ENCODE measurements at places on chromosomes 12 and 14. TPM values are rescaled to one million over a fixed set of nuclear protein-coding genes. Genes with fewer than 3 reads are reported as not detected.

Gene OR4K15
- polyA plus RNA-seq: not detected

Gene SLC7A8
- polyA plus RNA-seq: 15.3 TPM

Gene CLEC1B
- polyA plus RNA-seq: not detected

Gene ABHD12B
- 0.83 TPM for polyA plus RNA-seq

Gene KRT6C
- not detected for polyA plus RNA-seq

Gene POU6F1
- polyA plus RNA-seq: 9.5 TPM

GRCh38 chr14:22168092-22168955, 420.7 kb downstream of the DAD1 start:
- DNase-seq: no peak

DNA sequence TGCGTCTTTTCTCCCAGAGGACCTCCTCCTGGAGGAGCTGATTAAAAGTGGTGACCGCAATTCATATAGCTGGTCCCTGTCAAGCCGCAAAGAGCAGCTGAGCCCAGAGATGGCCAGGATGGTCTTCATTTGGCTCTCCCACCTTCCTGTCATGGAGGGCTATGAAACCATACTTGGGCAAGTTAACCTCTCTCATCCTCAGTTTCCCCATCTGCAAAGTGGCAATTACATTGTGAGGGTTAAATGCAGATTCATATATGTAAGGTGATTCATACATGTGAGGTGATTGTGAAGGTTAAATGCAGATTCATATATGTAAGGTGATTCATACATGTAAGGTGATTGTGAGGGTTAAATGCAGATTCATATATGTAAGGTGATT, 3.6 kb upstream of the TESC start:
- no peak for DNase-seq

DNA sequence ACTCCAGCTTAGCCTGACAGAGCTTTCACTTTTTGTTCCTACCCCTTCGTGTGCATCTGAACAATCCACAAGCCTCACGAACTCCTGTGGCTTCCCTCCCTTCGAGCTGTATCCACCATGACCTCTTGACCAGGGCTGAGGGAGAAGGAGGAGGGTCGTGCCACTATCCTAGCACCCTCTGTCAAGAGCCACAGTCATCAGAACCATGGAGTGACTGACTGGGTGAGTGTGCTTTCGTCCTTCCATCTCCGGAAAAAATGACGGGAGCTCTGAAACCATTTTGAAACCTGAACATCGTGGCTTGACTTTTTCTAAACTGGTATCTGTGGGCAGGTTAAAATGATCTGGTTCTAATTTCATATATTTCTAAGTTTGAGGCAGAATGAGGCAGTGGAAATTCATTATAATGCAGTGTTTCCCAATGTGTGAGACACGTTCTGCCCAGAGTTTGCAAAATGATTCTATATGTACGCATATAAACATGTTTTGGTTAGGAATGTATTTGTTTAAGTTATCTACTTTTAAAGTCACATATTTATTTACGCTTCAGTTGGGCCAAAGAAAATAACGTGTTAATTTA, 27.0 kb downstream of the IL26 start:
- DNase-seq: no peak

DNA sequence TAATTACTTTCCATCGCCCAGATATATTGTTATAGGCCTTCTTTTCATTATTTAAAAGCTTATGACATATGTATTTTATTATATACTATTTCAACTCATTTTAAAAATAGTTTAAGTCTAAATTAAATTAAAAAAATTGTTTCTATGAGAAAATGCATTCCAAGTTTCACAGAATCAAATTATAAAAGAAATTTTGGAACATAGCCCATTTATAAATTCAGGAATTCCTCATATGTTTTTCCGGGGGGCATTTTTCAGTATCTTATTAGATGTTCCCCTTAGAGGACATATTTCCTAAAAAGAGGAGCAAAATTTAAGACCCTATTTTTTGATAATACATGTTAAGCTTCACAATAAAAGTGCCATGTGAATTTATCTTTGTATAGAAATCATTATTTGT, 119.9 kb upstream of the ATP2B1 start:
- DNase-seq: no peak

DNA sequence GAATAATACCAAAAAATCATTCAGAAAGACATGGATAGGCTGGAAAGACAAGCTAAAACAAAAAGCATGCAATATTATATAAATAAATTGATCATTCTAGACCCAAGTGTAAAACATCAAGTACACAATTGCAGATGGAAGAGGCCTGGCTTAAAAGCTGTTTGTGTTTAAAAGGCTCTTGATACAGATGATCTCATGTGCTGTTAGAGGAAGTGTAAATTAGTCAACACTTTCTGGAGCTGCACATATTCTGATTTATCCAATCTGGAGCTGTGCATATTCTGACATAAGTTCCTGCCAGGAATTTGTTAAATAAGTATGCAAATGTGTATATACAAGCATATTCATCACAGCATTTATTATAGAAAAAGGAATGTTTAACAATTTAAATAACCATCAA, 273.1 kb downstream of the RPS29 start:
- DNase-seq: no peak

DNA sequence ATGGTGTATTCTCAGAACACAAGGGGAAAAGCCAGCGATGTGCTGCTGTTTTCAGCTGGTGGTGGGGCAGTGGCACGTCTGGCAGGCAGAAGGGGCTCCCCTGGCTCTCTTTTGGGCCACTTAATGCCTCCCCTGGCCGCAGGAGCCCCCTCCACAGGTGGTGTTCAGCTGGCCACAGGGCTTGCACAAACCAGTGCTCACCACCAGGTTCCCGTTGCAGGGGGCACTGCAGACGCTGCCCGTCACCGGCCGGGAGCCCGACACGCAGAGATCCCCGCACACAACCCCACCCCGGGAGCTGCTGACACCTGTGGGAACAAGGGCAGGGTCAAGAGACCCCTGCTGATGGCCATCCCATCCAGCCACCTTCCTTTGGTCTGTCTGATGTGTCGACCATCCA, 6.7 kb downstream of the KRT83 start:
- no peak for DNase-seq

- no peak for DNase-seq
These were observed 81.0 kb downstream of the RPS29 start for GRCh38 chr14:49505041-49505766.
